ENCODE measurements at places on chromosomes 6 and 20.

DNA sequence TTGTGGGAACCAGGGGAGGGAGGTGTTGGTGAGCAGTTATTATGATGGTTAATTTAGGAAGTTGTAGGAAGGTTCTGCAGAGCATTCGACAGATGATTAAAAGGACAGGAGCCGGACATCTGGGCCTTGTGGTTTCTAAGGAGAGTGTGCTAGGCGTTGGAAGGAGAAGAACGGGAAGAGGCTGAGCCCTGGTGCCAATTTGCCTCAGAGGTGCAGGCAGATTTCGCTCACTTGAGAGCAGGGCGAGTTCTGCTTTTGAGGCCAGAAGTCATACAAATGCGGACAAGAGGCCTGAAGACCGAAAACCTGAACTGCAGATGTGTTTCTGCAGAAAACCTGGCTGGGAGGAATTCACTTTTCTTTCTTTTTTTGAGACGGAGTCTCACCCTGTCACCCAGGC, 30.5 kb upstream of the RPS6KA2 start:
- DNase-seq = no peak

DNA sequence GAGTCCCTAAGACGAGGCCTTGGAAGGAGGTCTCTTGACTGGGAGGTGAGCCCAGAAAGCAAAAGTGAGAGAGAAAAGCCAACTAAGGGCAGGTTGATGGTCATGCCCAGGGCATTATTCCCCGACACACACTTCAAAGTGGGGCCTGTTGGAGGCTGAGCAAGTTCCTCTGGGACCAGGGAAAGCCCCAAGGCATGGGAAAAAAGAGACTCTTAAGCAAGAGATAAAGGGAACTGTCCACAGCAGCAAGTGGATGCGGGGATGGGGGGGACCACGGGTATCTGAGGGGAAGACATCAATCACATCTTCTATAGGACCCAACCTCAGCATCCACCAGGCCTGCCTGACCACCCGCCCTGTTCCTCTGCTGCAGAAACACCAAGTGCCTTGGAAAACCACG, 119.9 kb upstream of the MAFB start:
- no peak for DNase-seq

GRCh38 chr20:20548527-20549266, 163.7 kb downstream of the RALGAPA2 start:
- no peak for DNase-seq

GRCh38 chr6:157891544-157892362, 68.7 kb downstream of the SNX9 start:
- DNase-seq = no peak

- no peak for DNase-seq
Measured at GRCh38 chr6:13848522-13849150, 34.3 kb upstream of the MCUR1 start.

DNA sequence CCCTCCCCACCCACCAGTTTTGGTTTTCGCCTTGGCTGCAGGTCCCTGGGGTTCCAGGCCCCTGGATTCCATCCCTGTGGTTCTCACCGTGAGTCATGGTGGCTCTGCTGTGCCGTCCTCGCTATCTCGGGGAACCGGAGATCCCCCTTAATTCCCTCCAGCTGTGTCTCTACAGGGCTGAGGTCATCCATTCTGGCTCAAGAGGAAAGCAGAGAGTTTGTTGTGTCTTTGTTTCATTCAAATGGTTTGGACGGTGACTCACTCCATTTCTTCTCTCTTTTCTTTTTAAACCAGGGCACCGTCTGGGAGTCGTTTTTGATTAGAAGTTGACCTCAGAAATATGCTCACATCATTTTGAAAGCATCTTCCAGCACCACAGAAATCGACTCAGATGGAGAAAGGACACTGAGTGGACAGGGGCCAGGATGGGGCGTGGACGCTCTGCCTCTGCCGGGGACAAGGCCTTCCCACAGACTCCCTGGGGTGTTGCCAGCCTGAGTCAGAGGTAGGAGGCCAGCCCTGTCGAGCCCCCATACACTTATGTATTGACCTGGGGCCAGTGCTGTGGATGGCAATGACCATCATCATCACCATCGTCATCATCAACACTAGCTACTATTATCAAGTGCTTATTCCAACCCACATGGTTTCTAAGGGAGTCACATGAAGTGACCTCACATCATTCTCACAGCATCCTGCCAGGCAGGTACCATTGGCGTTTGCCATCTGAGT, 176.2 kb downstream of the NFATC2 start:
- peak; percentile 42 for DNase-seq

- DNase-seq = no peak
Measured at GRCh38 chr6:101226677-101227135, 166.8 kb upstream of the GRIK2 start.

DNA sequence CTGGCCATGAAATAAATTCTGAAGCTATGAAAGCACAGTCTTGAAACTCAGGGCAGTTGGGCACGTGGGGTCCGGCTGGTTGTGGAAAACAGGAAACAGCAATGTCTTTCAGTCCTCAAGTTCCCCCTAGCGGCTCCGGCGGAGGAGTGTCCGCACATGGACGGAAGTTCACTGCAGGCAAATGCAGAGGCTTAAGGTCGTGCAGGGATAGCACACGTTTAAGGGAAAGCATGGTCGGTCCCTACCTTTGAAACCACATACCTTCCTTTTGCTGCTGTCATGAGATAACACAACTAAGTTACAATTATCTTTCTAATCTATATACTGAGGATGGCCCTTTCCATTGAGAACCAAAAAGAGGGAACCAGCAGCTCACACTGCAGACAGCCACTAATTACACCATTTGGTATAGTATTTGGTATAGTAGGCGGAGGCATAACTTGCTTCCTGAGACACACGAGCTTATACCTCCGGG, 52.6 kb upstream of the NFATC2 start:
- peak; percentile 65 for DNase-seq
